ENCODE measurements at places on chromosomes 11 and 22. TPM values are rescaled to one million over a fixed set of nuclear protein-coding genes. Genes with fewer than 3 reads are reported as not detected.

LMO2 gene
- 1.4 TPM for total RNA-seq

FLRT1 gene
- total RNA-seq, result 1.4 TPM

PC gene
- total RNA-seq, result 21.6 TPM

PDGFD gene
- 4.4 TPM for total RNA-seq

PHLDA2 gene
- 15.2 TPM for total RNA-seq

APOA5 gene
- not detected for total RNA-seq

EML3 gene
- 13.8 TPM for total RNA-seq

ARFIP2 gene
- 83.1 TPM for total RNA-seq

IL17RA gene
- 2.9 TPM for total RNA-seq

LINC01488 gene
- not detected for total RNA-seq

ASRGL1 gene
- 10.6 TPM for total RNA-seq

SCN4B gene
- total RNA-seq, result 2.5 TPM

GLYATL2 gene
- 1.4 TPM for total RNA-seq

CD248 gene
- not detected for total RNA-seq

OR8B8 gene
- total RNA-seq, result not detected

SCN3B gene
- not detected for total RNA-seq

KCNK4 gene
- not detected for total RNA-seq

TSSK2 gene
- not detected for total RNA-seq

CCDC188 gene
- total RNA-seq, result not detected

AIP gene
- total RNA-seq, result 83.0 TPM

SFI1 gene
- 3.3 TPM for total RNA-seq

LRRC10B gene
- total RNA-seq, result not detected

LRRC56 gene
- total RNA-seq, result 0.18 TPM

MMP13 gene
- total RNA-seq, result 15.8 TPM

SLC22A6 gene
- not detected for total RNA-seq

ADORA2A gene
- not detected for total RNA-seq

ST14 gene
- 0.10 TPM for total RNA-seq

MFRP gene
- total RNA-seq, result not detected

ACRV1 gene
- not detected for total RNA-seq

SCGB1D2 gene
- total RNA-seq, result not detected

HSPB2 gene
- not detected for total RNA-seq

KCNJ11 gene
- total RNA-seq, result 0.12 TPM

SCGB1A1 gene
- total RNA-seq, result not detected

KIRREL3 gene
- total RNA-seq, result not detected

JAML gene
- not detected for total RNA-seq

IGSF9B gene
- 1.7 TPM for total RNA-seq

OR5D14 gene
- total RNA-seq, result not detected

APOL1 gene
- total RNA-seq, result 33.3 TPM

CLCF1 gene
- total RNA-seq, result 8.3 TPM

UCP3 gene
- total RNA-seq, result not detected

OR8G1 gene
- not detected for total RNA-seq

CCDC73 gene
- not detected for total RNA-seq

C22orf42 gene
- not detected for total RNA-seq

UPB1 gene
- total RNA-seq, result not detected

VPREB1 gene
- total RNA-seq, result not detected

OR5P2 gene
- not detected for total RNA-seq

B3GAT1 gene
- 2.2 TPM for total RNA-seq

ZNHIT2 gene
- 5.6 TPM for total RNA-seq

BIRC3 gene
- total RNA-seq, result 0.27 TPM

FAM227A gene
- 0.23 TPM for total RNA-seq

UBQLN3 gene
- not detected for total RNA-seq

INS gene
- total RNA-seq, result not detected

GAL3ST1 gene
- not detected for total RNA-seq

TYR gene
- total RNA-seq, result not detected

NEFH gene
- total RNA-seq, result not detected

RAG2 gene
- total RNA-seq, result not detected

GGT1 gene
- total RNA-seq, result 9.4 TPM

GLB1L2 gene
- total RNA-seq, result 17.0 TPM

C22orf31 gene
- total RNA-seq, result not detected

Measured in H4 (cell line).